ENCODE measurements at places on chromosomes 6 and 20.

- DNase-seq: no peak
Measured at GRCh38 chr20:23293689-23294088, 56.9 kb upstream of the NXT1 start.

- DNase-seq: no peak
Measured at GRCh38 chr6:90264561-90264960, 32.1 kb downstream of the BACH2 start.

GRCh38 chr6:31328355-31328960 lies 28.5 kb downstream of the HLA-B start:
- DNase-seq: no peak

DNA sequence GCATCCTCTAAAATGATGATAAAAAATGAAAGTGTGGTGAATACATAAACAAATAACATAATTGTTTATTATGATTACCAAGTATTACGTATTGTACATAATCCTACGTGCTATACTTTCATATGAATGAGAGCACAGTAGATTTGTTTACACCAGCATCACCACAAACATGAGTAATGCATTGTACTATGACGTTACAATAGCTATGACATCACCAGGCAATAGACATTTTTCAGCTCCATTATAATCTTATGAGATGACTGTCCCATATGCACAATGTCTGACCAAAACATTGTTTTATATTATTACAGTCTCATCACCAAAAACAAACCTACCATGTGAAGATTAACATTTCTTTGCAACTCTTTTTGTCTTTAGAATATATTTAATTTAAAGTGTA lies 225.7 kb upstream of the TENT5A start:
- no peak for DNase-seq

GRCh38 chr20:16098890-16099639 lies 474.2 kb downstream of the KIF16B start:
- peak; percentile 9 for DNase-seq

GRCh38 chr6:156857573-156857972 lies 80.4 kb downstream of the ARID1B start:
- DNase-seq: no peak

- DNase-seq: no peak
Measured at GRCh38 chr6:13488015-13488895, 855 bp upstream of the GFOD1 start.
